ENCODE measurements at places on chromosomes 2 and 18.

DNA sequence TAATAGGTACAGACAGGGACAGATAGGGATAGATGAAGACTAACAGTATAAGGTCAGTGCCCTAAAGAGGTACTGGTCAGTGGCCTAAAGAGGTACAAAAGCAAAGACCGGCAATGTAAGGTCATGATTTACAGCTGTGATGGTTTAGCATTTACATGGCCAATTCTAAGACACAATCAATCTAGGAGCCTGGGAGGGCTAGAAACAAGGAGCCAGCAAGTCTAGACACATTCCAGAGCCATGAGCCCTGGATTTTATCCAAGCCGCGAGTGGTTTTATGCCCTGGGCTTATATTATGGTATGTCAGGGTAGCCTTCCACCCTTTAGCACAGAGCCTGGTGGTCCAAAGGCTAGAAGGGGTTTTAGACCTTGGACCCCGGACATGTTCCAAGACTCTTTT lies 124.2 kb downstream of the CBLN2 start:
- H3K27ac ChIP-seq: no peak overlapping the region
- H3K27me3 ChIP-seq: no peaks in the 10 kb centered on the region
- H3K36me3 ChIP-seq: no peaks in the 10 kb centered on the region
- H3K4me3 ChIP-seq: no peak overlapping the region
- H3K4me1 ChIP-seq: no peaks in the 10 kb centered on the region
- no peak for DNase-seq

GRCh38 chr2:59787095-59787494 lies 766.4 kb downstream of the BCL11A start:
- H3K4me1 ChIP-seq: no peaks in the 10 kb centered on the region
- H3K4me3 ChIP-seq: no peak overlapping the region
- no peaks in the 10 kb centered on the region for H3K27me3 ChIP-seq
- H3K27ac ChIP-seq: no peak overlapping the region
- H3K36me3 ChIP-seq: no peaks in the 10 kb centered on the region
- DNase-seq: no peak

GRCh38 chr2:197931661-197932312 lies 127.4 kb downstream of the PLCL1 start:
- no peak overlapping the region for H3K4me3 ChIP-seq
- peaks cover 11% of the 10 kb centered on the region for H3K4me1 ChIP-seq
- DNase-seq: no peak
- no peaks in the 10 kb centered on the region for H3K27me3 ChIP-seq
- H3K27ac ChIP-seq: no peak overlapping the region
- H3K36me3 ChIP-seq: no peaks in the 10 kb centered on the region

- H3K4me1 ChIP-seq: peaks cover 1% of the 10 kb centered on the region
- H3K36me3 ChIP-seq: no peaks in the 10 kb centered on the region
- H3K4me3 ChIP-seq: no peak overlapping the region
- no peaks in the 10 kb centered on the region for H3K27me3 ChIP-seq
- no peak overlapping the region for H3K27ac ChIP-seq
These were observed 357.3 kb downstream of the ZEB2 start for GRCh38 chr2:144162652-144163051.

GRCh38 chr2:48313036-48313877 lies 216.7 kb upstream of the STON1 start:
- no peaks in the 10 kb centered on the region for H3K36me3 ChIP-seq
- no peak overlapping the region for H3K4me3 ChIP-seq
- no peaks in the 10 kb centered on the region for H3K27me3 ChIP-seq
- peak overlapping the region; percentile 68 for H3K27ac ChIP-seq

DNA sequence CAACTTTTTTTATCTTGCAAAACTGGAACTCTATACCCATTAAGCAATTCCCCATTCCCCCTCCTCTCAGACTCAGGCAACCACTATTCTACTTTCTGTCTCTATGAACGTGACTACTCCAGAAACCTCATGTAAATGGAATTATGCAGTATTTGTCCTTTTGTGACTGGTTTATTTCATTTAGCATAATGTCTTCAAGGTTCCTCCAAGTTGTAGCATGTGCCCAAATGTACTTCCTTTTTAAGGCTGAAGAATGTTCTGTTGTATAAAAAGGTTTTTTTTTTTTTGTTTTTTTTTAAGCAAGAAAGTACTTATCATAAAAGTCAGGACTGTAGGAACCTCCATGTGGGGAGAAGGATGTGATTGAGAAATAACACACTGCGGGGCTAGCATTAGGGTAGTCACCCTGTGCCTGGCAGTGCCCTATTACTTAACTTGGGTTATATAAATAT lies 262.9 kb upstream of the FBXO11 start:
- H3K4me1 ChIP-seq: no peaks in the 10 kb centered on the region
- no peak overlapping the region for H3K4me3 ChIP-seq
- no peak for DNase-seq
- H3K27me3 ChIP-seq: no peaks in the 10 kb centered on the region
- H3K27ac ChIP-seq: no peak overlapping the region
- no peaks in the 10 kb centered on the region for H3K36me3 ChIP-seq

DNA sequence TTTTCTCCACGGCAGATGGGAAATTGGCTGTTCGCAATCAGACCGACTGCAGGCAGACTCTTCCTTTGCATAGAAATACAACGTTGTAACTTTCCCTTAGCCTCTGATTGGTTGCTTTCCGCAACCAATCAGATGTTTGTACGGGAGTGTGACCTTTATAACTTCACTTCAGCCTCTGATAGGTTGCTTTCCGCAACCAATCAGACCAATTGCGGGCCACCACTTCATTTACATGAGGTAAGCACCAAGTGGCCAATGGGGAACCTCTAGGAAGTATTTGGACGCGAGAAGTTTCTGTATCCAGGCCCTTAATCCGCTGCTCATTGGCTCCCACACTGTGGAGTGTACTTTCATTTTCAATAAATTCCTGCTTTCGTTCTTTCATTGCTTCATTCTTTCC lies 19.1 kb downstream of the SLC25A12 start:
- DNase-seq: no peak
- no peak overlapping the region for H3K4me3 ChIP-seq
- no peaks in the 10 kb centered on the region for H3K27me3 ChIP-seq
- no peaks in the 10 kb centered on the region for H3K36me3 ChIP-seq
- H3K27ac ChIP-seq: no peak overlapping the region
- no peaks in the 10 kb centered on the region for H3K4me1 ChIP-seq

GRCh38 chr18:61756244-61756643 lies 136.6 kb downstream of the RNF152 start:
- no peaks in the 10 kb centered on the region for H3K36me3 ChIP-seq
- DNase-seq: no peak
- H3K27me3 ChIP-seq: no peaks in the 10 kb centered on the region

DNA sequence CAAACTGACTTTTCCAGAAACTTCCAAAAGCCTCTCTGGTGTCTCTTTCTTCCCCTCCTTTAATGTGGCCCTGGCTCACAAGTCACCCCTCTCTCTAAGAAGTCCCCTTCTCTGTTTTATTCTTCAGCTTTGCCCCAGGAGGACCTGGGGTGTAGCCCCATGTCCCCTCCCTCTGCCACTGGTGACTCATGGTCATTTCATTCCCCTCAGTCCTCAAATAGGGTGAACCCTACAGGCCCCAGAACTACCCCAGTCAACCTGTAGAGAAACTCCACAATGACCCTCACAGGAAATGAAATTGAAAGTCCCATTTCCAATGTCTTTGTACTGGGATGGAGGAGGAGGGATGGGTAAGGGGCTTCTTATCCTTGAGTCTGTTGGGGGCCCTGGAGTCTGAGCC lies 6.2 kb upstream of the SPEG start:
- H3K27ac ChIP-seq: no peak overlapping the region
- no peaks in the 10 kb centered on the region for H3K4me1 ChIP-seq
- no peaks in the 10 kb centered on the region for H3K36me3 ChIP-seq
- no peaks in the 10 kb centered on the region for H3K27me3 ChIP-seq
- H3K4me3 ChIP-seq: no peak overlapping the region

GRCh38 chr2:237532160-237532559 lies 34.2 kb upstream of the PRLH start:
- no peak for DNase-seq
- H3K27ac ChIP-seq: no peak overlapping the region
- H3K4me1 ChIP-seq: no peaks in the 10 kb centered on the region
- no peaks in the 10 kb centered on the region for H3K36me3 ChIP-seq
- H3K4me3 ChIP-seq: no peak overlapping the region

DNA sequence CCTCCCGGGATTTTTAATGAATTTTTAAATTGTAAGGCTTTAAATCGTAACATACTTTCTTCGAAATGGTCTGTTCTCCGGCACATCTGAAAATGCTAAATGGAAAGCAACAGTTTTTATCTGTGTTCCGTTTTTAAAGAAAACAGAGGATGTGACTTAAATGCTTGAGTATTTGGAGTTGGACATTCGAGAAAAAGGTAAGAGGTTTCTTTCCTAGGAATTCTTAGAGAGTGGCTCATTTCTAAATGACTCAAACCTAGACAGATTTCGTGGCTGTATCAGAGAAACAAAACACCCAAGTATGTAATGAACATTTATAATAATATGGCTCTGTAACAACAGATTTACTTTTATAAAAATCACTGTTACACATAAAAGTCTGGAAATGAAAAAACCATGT lies 177.6 kb upstream of the CCDC68 start:
- H3K4me3 ChIP-seq: no peak overlapping the region
- H3K36me3 ChIP-seq: no peaks in the 10 kb centered on the region
- H3K27me3 ChIP-seq: no peaks in the 10 kb centered on the region
- DNase-seq: no peak
- no peaks in the 10 kb centered on the region for H3K4me1 ChIP-seq
